ENCODE measurements at places on chromosomes 13 and 19. TPM values are rescaled to one million over a fixed set of nuclear protein-coding genes. Genes with fewer than 3 reads are reported as not detected.

DNA sequence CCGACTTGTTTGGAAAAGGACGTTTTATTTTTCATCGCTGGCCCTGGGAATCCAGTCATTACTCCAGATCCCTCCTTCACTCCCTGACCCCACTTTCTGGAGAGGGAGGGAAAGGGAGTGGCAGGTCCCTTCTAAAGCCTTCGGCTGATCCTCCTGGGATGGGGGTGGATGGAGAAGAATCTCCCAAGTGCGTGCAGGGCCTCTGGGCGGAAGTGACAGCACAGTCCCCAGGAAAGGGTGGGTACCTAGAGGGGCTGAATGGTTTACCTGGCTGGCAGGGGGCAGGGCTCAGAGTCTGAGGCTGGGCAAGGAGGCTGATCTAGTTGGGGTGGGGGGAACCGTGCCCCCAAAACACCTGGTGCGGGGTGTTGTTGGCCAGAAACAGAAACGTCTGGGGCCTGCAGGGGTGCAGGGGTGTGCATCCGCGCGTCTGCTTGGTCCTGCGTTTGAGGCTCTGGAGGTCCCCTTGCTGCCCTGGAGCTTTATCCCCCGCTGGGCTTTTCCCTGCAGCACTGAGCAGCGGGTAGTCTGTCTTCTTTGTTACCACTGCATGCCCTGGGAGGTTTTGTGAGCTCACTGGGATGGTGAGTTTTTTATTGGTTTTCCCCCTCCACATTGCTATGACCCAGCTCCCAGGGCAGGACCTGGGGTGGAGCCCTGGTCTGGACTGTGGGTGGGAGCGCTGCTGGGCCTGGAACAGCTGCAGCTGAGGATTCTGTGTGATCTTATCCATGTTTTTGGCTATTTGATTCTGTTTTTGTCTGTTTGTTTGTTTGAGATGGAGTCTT is 3.0 kb upstream of the ZNF628 start:
- DNase-seq: no peak

- DNase-seq: peak; percentile 40
Measured at GRCh38 chr19:570937-571565, 1.3 kb upstream of the BSG start.

- DNase-seq: no peak
Measured at GRCh38 chr13:41603917-41604316, 146.6 kb downstream of the RGCC start.

- no peak for DNase-seq
Measured at GRCh38 chr13:40228496-40228895, 437.9 kb downstream of the FOXO1 start.

- peak; percentile 65 for DNase-seq
Measured at GRCh38 chr13:23578411-23579071, 8.3 kb downstream of the TNFRSF19 start.

DNA sequence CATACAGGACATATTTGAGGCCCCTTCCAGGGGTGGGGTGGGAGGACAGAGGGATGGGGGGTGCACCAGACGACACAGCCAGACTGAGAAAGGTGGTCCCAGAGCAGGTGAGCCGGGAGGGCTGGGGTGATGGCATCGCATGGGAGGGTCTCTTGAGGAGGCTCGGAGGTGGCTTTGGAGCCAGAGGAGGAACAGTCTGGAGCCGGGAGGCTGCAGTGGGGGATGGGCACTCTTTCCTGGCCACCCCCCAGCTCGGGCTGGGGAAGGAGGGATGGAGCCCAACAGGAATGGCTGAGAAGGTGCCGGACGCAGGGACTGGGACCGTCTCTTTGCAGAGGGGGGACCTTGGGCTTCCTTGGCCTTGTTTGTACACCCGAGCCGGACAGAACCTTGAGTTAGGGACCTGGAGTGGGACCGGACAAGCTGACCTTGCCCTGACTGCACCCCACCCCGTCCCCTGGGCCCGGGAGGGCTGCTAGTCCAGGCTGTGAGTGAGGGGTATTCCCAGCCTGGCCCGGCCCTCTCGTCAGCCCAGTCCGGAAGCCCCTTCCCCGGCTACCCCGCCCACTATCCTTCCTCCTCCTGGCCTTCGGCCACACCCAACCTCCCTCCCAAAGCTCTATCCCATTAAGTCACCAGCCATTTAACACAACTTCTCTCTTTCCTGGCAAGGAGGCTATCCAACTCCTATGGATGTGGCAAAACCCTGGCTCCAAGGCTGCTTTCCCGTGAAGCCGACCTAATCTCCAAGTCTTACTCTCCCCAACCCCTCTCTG is 816 bp upstream of the TBXA2R start:
- DNase-seq: no peak

DNA sequence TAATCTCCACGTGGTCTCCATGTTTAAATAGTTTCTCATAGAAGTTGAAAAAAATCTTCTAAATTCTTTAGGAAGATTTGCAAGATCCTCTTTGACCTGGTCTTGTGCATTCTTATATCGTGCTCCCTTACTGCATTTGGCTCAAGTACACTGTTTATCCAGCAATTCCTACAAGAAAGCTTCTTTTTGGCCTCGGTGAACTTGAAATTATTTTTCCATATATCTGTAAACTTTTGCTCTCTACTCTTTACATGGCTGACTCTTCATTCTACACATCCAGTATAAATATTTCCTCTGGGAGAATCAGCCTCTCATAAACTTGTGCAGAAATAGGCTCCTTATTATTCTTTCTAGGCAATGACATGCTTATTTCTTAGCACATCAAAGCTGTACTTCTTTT is 1457.9 kb upstream of the PRR20A start:
- no peak for DNase-seq

GRCh38 chr19:19597809-19598306 is 20.6 kb downstream of the PBX4 start:
- no peak for DNase-seq

GRCh38 chr19:690203-690602 is 5.0 kb downstream of the PRSS57 start:
- DNase-seq: no peak

DNA sequence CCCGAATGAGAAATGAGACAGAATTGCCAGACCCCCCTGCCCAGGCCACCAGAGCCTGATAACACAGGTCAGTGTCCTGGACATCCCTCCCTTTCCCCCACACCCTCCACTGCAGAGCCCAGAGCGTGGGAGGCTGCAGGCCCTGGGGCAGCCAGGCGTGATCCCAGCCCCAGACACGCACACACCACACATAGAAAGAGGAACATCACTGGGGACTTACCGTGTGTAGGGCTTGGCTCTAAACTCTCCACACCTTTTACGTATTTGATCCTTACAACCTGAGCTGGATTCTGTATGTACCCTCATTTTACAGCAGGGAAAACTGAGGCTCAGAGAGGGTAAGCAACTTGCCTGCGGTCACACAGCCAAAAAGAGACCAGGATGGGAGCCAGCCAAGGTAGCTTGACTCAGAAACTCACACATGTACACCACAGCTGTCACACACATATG is 334 bp upstream of the ANGPTL6 start:
- DNase-seq: no peak

- DNase-seq: no peak
Measured at GRCh38 chr13:23673354-23673753, 103.1 kb downstream of the TNFRSF19 start.

GRCh38 chr13:111963031-111963430 is 103.9 kb upstream of the SOX1 start:
- DNase-seq: no peak

- DNase-seq: no peak
Measured at GRCh38 chr13:112210371-112210770, 143.4 kb downstream of the SOX1 start.

The ASPDH gene
- total RNA-seq: not detected

The C19orf18 gene
- 1.4 TPM for total RNA-seq

The LILRA1 gene
- not detected for total RNA-seq

The GIPR gene
- 23.6 TPM for total RNA-seq

The CAPS gene
- 14.4 TPM for total RNA-seq
